ENCODE measurements at places on chromosomes 12 and 14.

GRCh38 chr12:100348657-100349454 lies 8.0 kb upstream of the SLC17A8 start:
- DNase-seq: no peak

- DNase-seq: no peak
Measured at GRCh38 chr12:88052686-88053085, 23.5 kb upstream of the C12orf50 start.

GRCh38 chr12:50069539-50069938 lies 12.1 kb downstream of the ASIC1 start:
- no peak for DNase-seq

DNA sequence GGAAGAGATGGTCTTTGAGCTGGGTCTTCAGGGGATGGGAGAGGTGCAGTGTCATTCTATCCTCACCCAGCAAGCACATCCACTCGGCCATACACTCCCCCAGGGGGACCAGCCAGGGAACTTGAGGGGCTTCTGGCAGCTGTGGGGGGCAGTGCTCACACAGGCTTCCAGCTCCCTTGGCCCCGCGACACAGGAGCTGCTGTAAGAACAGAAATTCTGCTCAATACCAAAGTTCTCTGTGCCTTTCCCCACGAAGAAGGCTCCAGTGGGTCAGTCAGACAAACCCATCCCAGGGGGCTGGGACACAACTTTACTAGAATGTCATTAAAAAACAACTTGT lies 289.1 kb upstream of the RTL1 start:
- no peak for DNase-seq

DNA sequence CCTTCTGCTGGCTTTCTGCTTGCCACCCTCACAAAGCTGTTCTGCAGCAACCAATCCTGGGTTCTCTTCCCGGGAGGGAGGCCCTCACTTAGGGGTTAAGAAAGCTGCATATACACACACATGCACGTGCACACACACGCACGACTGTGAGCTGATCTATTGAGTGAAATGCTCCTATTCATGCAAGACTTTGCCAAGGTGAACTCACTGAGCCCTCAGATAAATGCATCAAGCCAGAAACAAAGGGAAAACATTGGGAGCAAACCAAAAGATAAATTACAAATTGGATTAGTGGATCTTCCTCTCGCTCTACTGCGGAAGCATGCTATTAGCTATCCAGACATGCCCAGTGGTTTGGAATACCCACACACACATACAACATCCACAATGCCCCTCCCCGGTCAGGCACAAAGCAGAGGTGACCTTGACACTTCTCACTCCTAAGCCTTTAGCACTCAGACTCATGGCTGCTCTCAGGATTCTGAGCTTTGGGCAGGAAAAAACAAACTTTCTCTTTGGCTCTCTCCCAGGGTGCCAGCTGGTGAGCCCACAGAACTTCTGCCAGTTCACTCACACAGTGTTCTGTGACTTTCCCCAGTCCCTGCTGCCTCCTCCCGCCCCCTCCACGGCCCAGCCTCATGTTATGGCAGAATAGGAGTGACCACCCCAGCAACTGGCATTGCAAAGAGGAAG lies 320.0 kb downstream of the DPF3 start:
- DNase-seq: no peak

- DNase-seq: peak; percentile 47
Measured at GRCh38 chr12:93116632-93117031, 187.5 kb upstream of the EEA1 start.

DNA sequence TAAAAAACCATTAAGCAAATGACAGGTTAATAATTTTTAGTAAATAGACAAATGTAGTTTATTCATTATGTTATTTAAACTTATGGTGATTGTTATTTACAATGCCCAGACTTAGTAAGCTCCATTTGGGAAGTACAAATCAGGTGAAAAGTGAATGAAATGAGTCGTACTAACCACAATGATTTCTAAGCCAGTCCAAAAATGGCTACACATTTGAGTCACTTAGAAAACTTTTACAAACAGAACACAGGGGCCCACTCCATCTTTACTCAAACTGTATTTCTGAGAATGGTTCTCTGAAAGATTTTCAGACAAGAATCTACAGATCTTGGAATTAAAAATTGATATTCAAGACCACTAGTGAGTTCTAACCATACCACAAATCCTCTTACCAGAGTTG lies 653.3 kb upstream of the MIS18BP1 start:
- DNase-seq: no peak

DNA sequence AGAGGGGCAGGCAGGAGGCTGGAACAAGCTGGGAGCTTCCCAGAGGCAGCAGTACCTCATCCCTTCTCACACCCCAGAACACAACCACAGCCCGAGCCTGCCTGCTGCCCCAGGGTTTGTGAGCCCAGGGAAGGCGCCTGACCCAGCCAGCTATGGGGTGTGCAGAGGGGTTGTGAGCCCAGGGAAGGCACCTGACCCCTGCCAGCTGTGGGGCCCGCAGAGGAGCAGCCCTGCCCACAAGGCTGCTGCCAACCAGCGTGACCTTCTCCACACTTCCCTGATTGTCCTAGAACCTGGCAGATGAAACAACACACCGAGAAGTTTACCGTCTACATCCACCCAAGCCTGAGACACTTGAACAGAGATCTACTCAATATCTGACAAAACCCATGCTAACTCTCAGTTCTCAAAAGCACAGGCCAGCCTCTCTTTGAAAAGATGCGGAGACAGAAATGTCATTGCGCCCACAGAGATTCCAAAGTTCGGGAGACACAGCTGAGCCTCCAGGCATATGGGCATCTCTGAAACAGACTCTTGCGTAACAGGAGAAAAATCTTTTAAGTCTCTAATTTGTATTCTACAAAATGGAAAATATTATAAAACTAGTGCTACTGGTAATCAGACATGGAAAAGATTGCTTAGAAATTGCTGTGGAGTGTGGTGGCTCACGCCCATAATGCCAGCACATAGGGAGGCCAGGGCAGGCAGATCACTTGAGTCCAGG lies 47.3 kb downstream of the SFSWAP start:
- no peak for DNase-seq

DNA sequence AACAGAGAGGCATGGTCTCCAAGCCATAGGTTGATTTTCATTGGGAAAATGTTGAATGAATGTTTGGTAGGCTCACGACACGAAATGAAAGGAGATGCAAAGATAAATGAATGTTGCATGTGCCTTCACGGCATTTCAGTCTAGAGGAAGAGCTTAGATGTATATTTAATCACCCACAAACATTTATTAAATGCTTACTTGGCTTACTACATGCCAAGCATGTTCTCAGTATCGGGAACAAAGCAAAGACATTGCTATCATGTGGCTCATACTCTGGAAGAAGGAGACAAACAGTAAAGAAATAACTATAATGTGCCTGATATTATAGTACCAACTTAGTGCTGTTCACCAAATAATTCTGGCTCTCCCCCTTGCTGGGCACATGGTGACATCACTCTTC lies 133.5 kb downstream of the LLPH start:
- DNase-seq: peak; percentile 41

DNA sequence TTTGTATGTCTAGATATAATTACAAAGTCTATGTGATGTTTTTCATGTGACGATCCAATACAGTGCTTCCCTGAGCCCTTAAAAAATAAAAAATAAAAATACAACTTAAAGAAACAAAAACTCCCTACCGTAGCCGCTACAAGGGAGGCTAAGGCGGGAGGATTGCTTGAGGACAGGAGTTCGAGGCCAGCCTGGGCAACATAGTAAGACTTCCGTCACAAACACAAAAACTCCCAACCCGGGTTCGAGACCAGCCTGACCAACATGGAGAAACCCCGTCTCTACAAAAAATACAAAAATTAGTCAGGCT lies 669 bp upstream of the CDKN3 start:
- DNase-seq: no peak

DNA sequence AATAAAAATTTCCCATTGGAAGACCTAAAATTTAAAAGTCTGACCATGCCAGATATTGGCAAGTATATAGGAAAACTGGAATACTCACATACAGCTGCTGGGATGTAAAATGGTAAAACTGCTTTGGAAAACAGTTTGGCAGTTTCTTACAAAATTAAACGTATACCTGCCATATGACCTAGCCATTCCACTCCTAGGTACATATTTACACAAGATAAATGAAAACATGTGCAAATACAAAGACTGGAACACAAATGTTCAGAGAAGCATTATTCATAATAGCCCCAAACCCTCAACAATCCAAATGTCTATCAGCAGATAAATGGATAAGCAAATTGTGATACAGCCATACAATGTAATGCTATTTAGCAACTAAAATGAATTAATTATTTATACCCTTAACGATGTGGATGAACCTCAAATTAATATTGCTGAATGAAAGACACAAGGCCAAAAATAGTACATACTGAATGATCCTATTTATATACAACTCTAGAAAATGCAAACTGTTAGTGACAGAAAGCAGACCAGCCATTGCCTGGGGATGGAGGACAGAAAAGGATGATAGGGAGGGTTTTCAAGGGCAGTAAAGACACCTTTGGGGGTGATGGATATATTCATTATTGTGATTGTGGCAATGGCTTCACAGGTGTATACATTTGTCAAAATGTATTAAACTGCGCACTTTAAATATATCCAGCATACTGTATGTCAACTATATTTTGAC lies 21.3 kb upstream of the TCP11L2 start:
- no peak for DNase-seq

- DNase-seq: no peak
Measured at GRCh38 chr14:61329478-61330051, 8.2 kb downstream of the PRKCH start.

GRCh38 chr12:109888179-109889020 lies 8.1 kb upstream of the GLTP start:
- peak; percentile 74 for DNase-seq

DNA sequence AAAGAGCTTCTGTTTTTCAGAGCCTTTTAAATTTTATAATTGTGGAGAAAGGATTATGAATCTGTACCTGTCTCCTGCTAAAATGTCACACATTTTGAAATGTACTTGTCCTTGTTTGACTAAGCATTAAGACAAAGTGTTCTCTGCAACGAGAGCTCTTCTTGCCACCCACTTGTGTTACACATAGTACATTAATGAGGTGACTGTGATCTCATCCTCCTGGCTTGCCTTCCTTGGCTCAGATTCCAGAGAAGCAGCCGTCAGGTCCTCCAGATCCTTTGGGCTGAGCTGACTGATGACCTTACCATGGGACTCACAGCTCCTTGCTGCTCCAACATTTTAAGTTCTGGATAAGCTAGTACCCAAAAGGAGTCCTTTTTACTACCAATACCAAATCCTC lies 81.4 kb downstream of the BBS10 start:
- no peak for DNase-seq

- DNase-seq: no peak
Measured at GRCh38 chr12:5511644-5512600, 80.0 kb downstream of the NTF3 start.

DNA sequence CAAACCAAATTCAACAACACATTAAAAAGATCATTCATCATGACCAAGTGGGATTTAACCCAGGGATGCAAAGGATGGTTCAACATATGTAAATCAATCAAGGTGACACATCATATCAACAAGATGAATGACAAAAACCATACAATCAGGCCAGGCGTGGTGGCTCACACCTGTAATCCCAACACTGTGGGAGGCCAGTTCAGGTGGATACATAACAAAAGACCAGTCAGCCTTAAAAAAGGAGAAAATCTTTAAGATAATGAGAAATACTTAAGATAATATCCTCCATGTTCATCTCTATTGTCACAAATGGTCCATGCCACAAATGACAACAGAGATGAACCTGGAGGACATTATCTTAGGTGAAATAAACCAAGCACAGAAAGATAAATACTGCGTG lies 12.4 kb downstream of the L2HGDH start:
- DNase-seq: no peak

- DNase-seq: no peak
Measured at GRCh38 chr12:70847871-70848270, 72.7 kb downstream of the PTPRR start.

DNA sequence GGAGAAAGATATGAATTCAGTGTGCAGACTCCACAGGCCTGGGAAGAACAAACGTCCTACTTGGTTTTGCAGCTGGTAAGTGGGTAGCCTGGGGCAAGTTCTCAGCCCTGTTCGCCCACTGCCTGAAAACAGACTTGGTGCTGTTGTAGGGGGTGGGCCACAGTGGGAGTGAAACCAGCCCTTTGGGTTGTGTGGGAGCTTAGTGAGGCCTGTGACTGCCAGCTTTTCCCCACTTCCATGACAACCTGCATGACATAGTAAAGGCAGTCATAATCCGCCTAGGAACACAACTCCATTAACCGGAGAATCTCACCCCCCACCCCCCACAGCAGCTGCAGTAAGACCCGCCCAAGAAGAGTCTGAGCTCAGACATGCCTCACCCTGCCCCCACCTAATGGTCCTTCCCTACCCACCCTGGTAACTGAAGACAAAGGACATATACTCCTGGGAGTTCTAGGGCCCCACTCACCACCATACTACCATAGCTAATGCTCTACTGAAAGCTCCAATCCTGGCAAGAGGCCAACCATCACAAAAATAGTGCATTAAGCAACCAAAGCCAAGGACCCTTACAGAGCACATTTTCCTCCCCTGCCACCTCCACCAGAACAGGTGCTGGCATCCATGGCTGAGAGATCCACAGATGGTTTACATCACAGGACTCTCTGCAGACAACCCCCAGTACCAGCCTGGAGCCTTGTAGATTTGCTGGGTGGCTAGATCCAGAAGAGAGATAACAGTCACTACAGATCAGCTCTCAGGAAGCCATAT lies 39.8 kb upstream of the LMNTD1 start:
- no peak for DNase-seq

- DNase-seq: no peak
Measured at GRCh38 chr12:18207266-18207665, 54.1 kb upstream of the PIK3C2G start.

GRCh38 chr12:120367924-120368788 lies 808 bp downstream of the MSI1 start:
- DNase-seq: no peak

GRCh38 chr14:37466003-37466622 lies 128.9 kb downstream of the FOXA1 start:
- DNase-seq: no peak

- no peak for DNase-seq
Measured at GRCh38 chr14:44309331-44309730, 197.8 kb downstream of the FSCB start.

- peak; percentile 97 for DNase-seq
Measured at GRCh38 chr12:109880043-109880931, at the start of gene GLTP. Gene GLTP, minus strand, starts transcription at chr12:109880541. Its CDS starts 167 bp downstream, at chr12:109880374.

- DNase-seq: no peak
Measured at GRCh38 chr12:26608706-26609105, 224.3 kb downstream of the ITPR2 start.

DNA sequence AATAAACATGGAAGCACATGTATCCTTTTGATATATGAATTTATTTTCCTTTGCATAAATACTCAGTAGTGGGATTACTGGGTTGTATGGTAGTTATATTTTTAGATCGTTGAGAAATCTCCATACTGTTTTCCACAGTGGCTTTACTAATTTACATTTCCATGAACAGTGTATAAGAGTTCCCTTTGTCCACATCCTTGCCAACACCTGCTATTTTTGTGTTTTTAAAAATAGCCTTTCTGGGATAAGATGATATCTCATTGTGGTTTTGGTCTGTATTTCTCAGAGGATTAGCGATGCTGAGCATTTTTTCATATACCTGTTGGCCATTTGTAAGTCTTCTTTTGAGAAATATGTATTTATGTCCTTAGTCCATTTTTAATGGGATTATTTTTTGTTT lies 329.2 kb upstream of the KITLG start:
- no peak for DNase-seq

Measured in trophoblast cell (in vitro differentiated cells and primary cell).